ENCODE measurements at places on chromosomes 13 and 19. TPM values are rescaled to one million over a fixed set of nuclear protein-coding genes. Genes with fewer than 3 reads are reported as not detected.

The NOVA2 gene
- polyA plus RNA-seq: not detected

The GRIN3B gene
- 1.8 TPM for polyA plus RNA-seq

The CPB2 gene
- not detected for polyA plus RNA-seq

DNA sequence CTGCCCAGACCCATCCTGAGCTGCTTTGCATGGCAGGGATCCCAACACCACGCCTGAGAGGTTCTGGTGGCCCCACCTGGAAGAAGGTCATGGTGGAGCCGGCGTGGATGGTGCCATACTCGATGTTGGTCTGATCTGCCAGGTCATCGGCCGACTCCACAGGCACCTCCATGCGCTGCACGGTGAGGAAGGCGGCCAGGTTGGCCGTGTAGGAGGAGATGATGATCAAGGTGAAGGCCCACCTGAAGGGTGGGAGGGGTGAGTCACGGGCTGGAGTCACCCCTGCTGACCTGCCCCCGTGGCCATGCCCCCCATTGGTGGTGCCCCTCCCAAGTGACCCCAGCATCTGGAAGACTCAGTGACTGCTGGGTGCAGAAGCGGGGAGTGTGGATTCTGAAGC is 12.5 kb upstream of the ATP1A3 start:
- no peak overlapping the region for H3K27ac ChIP-seq
- no peak overlapping the region for H3K4me3 ChIP-seq
- peaks cover 3% of the 10 kb centered on the region for H3K4me1 ChIP-seq
- DNase-seq: no peak

The ZNF829 gene
- polyA plus RNA-seq: 0.58 TPM

GRCh38 chr13:18714889-18715288 is 466.7 kb downstream of the TUBA3C start:
- no peak for DNase-seq
- H3K36me3 ChIP-seq: no peaks in the 10 kb centered on the region
- H3K27me3 ChIP-seq: no peaks in the 10 kb centered on the region
- H3K27ac ChIP-seq: no peak overlapping the region

GRCh38 chr13:70856711-70857110 is 748.5 kb upstream of the KLHL1 start:
- no peak overlapping the region for H3K27ac ChIP-seq
- no peak overlapping the region for H3K4me3 ChIP-seq
- DNase-seq: no peak
- H3K27me3 ChIP-seq: no peaks in the 10 kb centered on the region
- H3K36me3 ChIP-seq: no peaks in the 10 kb centered on the region

The UBE2S gene
- 177 TPM for polyA plus RNA-seq

The FAAP24 gene
- 2.3 TPM for polyA plus RNA-seq

DNA sequence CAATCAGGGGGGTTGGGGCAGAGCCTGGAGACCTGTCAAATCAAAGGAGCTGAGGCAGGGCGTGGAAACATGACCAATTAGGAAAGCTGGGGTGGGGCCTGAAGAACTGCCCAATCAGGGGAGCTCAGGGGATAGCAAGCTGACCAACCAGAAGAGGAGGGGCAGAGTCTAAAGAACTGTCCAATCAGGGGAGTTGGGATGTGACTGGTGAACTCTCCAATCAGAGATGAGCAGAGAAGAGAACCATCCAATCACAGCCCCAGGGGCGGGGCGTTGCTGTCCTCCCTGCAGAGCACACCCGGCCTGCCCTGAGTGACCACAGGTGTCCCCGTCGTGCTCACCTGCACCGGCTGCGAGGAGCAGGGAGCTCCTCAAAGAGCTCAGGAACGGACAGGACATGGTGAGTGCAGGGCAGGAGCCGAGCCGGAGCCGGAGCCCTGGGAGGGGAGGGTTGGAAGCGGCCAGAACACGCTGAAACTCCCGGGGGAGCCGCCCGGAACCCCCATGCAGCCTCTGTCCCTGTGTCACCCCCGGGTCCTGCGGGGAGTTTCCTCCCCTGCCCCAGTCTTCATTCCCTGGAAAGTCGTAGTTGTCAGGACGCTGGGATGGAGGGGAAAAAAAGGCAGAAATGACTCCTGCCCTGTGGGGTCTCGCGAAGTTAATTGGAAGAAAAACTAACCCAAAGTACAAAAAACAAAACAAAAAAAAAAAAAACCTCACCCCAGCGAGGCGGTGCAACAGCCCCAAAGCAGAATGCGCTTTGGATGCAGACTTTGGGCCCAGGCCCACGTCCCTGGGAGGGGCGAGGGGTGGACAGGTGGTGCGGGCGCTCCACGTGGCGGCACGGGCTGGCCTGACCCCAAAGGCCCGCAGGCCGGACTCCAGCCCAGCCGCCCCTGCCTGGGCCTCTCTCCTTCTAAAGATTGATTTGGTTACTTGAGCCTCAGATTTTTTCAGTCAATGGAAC is at the start of gene ZNF556:
ZNF556 (plus strand) TSS at position 311 of the 967 bp plus-strand sequence; CDS start at position 398, 87 bp downstream.
- no peak within 1 kb of the TSS for H3K27ac ChIP-seq
- no peaks in the 10 kb centered on the region for H3K36me3 ChIP-seq
- H3K4me3 ChIP-seq: no peak within 1 kb of the TSS
- H3K27me3 ChIP-seq: no peaks in the 10 kb centered on the region
- no peaks in the 10 kb centered on the region for H3K4me1 ChIP-seq
- no peak for DNase-seq

- no peak overlapping the region for H3K4me3 ChIP-seq
- peak overlapping the region; percentile 46 for H3K27ac ChIP-seq
- peaks cover 5% of the 10 kb centered on the region for H3K36me3 ChIP-seq
- peaks cover 8% of the 10 kb centered on the region for H3K4me1 ChIP-seq
Observed at GRCh38 chr13:32530841-32531253, 7.7 kb downstream of the N4BP2L2 start.

GRCh38 chr19:41706741-41707501 is 1.5 kb upstream of the CEACAM5 start:
- H3K27me3 ChIP-seq: no peaks in the 10 kb centered on the region
- H3K36me3 ChIP-seq: no peaks in the 10 kb centered on the region
- no peaks in the 10 kb centered on the region for H3K4me1 ChIP-seq
- H3K4me3 ChIP-seq: no peak overlapping the region

GRCh38 chr19:33214596-33214995 is 11.1 kb downstream of the SLC7A10 start:
- H3K4me1 ChIP-seq: no peaks in the 10 kb centered on the region
- H3K27ac ChIP-seq: no peak overlapping the region
- no peaks in the 10 kb centered on the region for H3K36me3 ChIP-seq
- peaks cover 7% of the 10 kb centered on the region for H3K27me3 ChIP-seq
- H3K4me3 ChIP-seq: no peak overlapping the region
- DNase-seq: peak; percentile 35

The ACER1 gene
- polyA plus RNA-seq: 0.11 TPM

DNA sequence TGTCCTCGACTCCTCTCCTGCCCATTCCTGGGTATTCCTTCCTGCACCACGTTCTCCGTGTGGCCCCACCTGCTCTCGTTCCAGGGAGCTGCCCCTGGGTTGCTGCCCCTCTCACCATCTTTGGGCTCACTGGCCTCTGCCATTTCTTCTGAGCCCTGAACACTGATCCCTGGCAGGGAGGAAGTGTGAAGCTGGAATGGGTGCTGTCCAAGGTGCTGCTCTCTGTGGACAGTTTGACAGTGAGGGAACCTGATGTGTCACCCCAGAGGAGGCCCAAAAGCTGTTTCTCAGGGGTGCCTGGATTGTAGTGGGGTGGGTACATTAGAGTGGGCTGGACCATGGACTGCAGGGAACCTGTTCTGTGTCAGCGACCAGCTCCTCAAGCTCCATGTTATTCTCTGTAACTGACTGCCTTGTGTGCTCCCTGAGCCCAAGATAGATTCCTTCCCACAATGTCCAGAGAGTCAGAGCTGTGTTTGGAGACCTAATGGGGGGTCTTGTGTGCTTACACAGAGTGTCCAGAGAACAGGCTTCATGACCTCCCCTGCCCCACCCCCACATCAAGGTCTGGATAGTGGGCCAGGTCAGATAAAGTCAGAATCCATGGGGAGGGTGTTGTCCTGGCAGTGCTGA is 7.2 kb upstream of the CEACAM8 start:
- DNase-seq: peak; percentile 24
- no peak overlapping the region for H3K4me3 ChIP-seq
- H3K36me3 ChIP-seq: no peaks in the 10 kb centered on the region

- H3K27me3 ChIP-seq: no peaks in the 10 kb centered on the region
- H3K4me3 ChIP-seq: no peak overlapping the region
- H3K4me1 ChIP-seq: no peaks in the 10 kb centered on the region
- H3K27ac ChIP-seq: no peak overlapping the region
Observed at GRCh38 chr13:110471833-110472162, 89.7 kb downstream of the RAB20 start.

GRCh38 chr13:26616126-26616525 is 58.6 kb downstream of the WASF3 start:
- H3K4me3 ChIP-seq: no peak overlapping the region
- peaks cover 3% of the 10 kb centered on the region for H3K4me1 ChIP-seq
- no peak overlapping the region for H3K27ac ChIP-seq
- H3K27me3 ChIP-seq: no peaks in the 10 kb centered on the region

- peaks cover 14% of the 10 kb centered on the region for H3K4me1 ChIP-seq
- no peak overlapping the region for H3K4me3 ChIP-seq
- H3K27ac ChIP-seq: no peak overlapping the region
- H3K27me3 ChIP-seq: no peaks in the 10 kb centered on the region
Observed at GRCh38 chr13:29577136-29578051, 18.1 kb downstream of the SLC7A1 start.

The SLC25A41 gene
- polyA plus RNA-seq: not detected

DNA sequence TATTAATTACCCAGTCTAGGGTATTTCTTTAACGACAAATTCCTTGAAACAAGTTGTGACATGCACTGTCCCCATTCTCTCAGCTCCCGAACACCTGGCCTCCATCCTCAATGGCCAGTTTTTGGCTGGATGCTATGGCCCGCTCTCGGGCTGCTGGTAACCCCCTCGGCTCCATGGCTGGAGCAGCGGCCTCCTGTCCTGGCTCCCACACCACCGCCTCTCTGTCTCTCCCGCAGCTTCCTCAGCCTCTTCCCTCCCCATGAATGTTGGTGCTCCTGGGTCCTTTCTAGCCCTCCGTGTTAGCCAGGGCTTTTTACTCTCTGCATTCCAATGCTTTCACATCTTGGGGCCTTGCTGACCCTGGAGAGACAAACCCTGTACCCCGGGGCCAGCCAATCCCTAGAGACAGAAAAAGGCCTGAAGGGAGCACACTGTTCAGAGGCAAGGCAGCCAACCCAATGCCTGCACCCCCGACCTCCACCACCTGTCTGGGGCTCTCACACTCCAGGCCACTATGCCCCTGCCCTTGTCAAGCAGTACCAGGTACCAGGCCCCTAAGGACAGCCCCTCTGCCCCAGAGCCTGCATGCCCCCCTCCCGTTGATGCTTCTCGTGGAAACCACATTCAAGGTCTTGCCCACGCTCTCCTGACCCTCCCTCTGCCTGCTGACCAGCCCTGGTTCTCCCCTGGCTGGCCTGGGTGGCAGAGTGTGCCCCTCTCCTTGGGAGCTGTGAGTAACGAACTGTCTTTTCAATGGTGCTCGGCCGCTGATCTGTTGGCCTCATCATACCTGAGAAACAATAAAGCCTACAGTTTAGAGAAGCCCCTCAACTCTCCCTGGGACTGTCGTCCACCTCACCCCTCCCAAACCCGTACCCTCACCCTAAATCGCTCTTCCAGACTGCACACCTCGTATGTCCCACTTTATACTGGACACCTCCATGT is 86.9 kb upstream of the GPR183 start:
- H3K27ac ChIP-seq: no peak overlapping the region
- H3K36me3 ChIP-seq: no peaks in the 10 kb centered on the region
- H3K4me1 ChIP-seq: no peaks in the 10 kb centered on the region
- no peak overlapping the region for H3K4me3 ChIP-seq
- peaks cover 22% of the 10 kb centered on the region for H3K27me3 ChIP-seq

- no peaks in the 10 kb centered on the region for H3K27me3 ChIP-seq
- DNase-seq: peak; percentile 79
- H3K4me1 ChIP-seq: peaks cover 10% of the 10 kb centered on the region
- no peaks in the 10 kb centered on the region for H3K36me3 ChIP-seq
- peak overlapping the region; percentile 52 for H3K27ac ChIP-seq
Observed at GRCh38 chr13:44237881-44238421, 135.7 kb upstream of the SERP2 start.

The PRR20B gene
- polyA plus RNA-seq: not detected

DNA sequence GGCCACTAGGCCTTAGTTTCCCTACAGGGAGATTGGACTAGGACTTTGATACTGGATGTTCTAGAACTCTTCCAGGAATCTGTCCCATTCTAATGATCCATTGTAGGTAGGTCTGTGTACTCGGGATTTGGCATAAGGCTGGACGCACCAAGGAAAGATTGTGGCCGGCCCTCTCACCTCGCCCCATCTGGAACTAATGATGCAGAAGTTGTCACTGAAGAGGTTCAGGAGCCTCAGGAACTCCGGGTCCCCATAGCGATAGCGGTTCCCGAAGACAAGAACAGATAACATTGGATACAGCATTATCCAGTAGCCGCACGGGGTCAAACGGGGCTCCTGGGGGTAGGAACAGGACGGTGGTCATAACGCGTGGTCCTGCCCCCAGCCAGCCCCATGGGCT is 11.2 kb downstream of the EGLN2 start:
- peaks cover 35% of the 10 kb centered on the region for H3K36me3 ChIP-seq
- peaks cover 12% of the 10 kb centered on the region for H3K4me1 ChIP-seq
- no peak for DNase-seq
- H3K27me3 ChIP-seq: no peaks in the 10 kb centered on the region

The EIF3K gene
- 575 TPM for polyA plus RNA-seq

- no peaks in the 10 kb centered on the region for H3K36me3 ChIP-seq
- H3K27me3 ChIP-seq: no peaks in the 10 kb centered on the region
- H3K4me3 ChIP-seq: no peak overlapping the region
- DNase-seq: peak; percentile 23
Observed at GRCh38 chr13:32443111-32443510, 15.2 kb upstream of the N4BP2L1 start.

GRCh38 chr13:39684531-39685137 is 29.2 kb downstream of the COG6 start:
- H3K27ac ChIP-seq: no peak overlapping the region
- peaks cover 3% of the 10 kb centered on the region for H3K4me1 ChIP-seq
- H3K27me3 ChIP-seq: no peaks in the 10 kb centered on the region
- DNase-seq: peak; percentile 65
- H3K4me3 ChIP-seq: no peak overlapping the region

- no peak for DNase-seq
- no peak overlapping the region for H3K27ac ChIP-seq
- no peaks in the 10 kb centered on the region for H3K36me3 ChIP-seq
- no peak overlapping the region for H3K4me3 ChIP-seq
- peaks cover 64% of the 10 kb centered on the region for H3K27me3 ChIP-seq
- H3K4me1 ChIP-seq: no peaks in the 10 kb centered on the region
Observed at GRCh38 chr19:5394551-5395505, 54.2 kb upstream of the PTPRS start.

All from IMR-90 (cell line).